Adrenal gland (tissue), 19 donors: ENCODE measurements at places on chromosomes 4 and X. TPM values are rescaled to one million over a fixed set of nuclear protein-coding genes. Genes with fewer than 3 reads are reported as not detected.

GRCh38 chr4:7699031-7699430 lies 240.6 kb downstream of the AFAP1 start:
- no peak for DNase-seq

The TMEM35A gene
- total RNA-seq: 2.1 TPM

DNA sequence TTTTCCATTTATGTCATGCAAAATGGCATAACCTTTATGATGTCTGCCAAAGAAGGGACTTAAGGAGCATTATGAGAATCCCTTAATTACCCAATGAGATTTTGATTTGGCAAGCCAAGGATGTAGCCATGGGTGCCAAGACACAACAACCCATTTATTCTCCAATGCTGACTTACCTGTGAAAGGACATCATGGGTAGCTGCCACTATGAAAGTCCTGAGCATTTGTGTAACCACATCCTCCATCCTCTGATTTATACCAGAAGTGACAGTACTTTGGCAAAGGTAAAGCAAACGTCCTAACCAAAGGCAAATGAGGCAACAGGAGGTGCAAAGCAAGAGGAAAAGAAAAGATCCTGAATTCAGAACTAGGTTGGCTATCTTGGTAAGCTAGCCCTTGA lies 87.3 kb upstream of the EMCN start:
- DNase-seq: no peak

The DCLK2 gene
- 9.9 TPM for total RNA-seq
